ENCODE measurements at places on chromosomes 2 and 18. TPM values are rescaled to one million over a fixed set of nuclear protein-coding genes. Genes with fewer than 3 reads are reported as not detected.

Gene MC4R
- not detected for total RNA-seq

Gene ATOH8
- total RNA-seq: 1.1 TPM

DNA sequence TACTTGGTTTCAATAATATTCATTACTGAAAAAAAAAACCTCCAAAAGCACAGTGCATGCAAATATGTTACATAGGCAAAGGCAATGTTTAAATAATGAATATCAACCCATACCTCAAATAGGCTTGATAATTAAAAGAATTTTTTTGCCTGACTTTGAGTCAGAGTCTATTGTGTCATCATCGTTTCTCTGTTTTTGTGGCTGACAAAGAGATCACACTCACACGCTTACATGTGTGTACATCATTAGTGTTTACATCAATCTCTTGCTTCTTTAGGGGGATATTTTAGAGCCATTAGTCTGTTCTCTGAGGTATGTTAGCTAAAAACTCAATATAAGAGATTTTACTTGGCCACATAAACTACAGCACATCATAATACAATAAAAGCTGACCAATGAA, 150.3 kb upstream of the MMADHC start:
- peaks cover 4% of the 10 kb centered on the region for H3K4me1 ChIP-seq
- no peaks in the 10 kb centered on the region for H3K27me3 ChIP-seq
- H3K27ac ChIP-seq: no peak overlapping the region
- H3K36me3 ChIP-seq: no peaks in the 10 kb centered on the region
- DNase-seq: no peak

- DNase-seq: no peak
- no peaks in the 10 kb centered on the region for H3K27me3 ChIP-seq
These were observed 3.3 kb upstream of the ADAM17 start for GRCh38 chr2:9558948-9559381.
